CD4-positive, alpha-beta T cell (primary cell): ENCODE measurements at places on chromosomes 3 and 15.

- DNase-seq, result no peak
These were observed 214.8 kb upstream of the ARHGEF26 start for GRCh38 chr3:153906366-153906765.

DNA sequence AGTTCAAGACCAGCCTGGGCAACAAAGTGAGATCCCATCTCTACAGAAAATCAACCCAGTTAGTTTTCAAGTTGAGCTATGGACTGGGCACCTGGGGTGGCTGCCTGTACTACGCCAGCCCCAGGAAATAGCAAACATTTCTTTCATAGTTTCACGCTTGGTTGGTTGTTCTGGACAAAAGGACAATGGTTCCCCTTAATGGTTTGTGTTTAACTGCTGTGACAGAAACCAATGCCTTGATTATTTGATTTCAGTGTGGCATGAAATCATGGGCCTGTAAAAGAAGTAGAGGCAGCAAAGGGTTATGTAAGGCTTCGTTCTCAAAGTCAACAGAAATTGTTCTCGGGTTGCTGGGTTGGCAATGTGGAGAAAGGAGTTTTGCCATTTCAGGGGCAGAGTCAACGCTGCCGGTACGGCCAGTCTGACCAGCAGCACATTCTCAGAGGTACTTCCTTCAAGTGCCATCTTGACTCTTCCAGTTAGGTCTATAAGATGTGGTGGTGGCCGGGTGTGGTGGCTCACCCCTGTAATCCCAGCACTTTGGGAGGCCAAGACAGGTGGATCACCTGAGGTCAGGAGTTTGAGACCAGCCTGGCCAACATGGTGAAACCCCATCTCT, 12.7 kb downstream of the LCMT2 start:
- no peak for DNase-seq

GRCh38 chr3:15345066-15345607, 12.8 kb upstream of the SH3BP5 start:
- DNase-seq, result no peak

DNA sequence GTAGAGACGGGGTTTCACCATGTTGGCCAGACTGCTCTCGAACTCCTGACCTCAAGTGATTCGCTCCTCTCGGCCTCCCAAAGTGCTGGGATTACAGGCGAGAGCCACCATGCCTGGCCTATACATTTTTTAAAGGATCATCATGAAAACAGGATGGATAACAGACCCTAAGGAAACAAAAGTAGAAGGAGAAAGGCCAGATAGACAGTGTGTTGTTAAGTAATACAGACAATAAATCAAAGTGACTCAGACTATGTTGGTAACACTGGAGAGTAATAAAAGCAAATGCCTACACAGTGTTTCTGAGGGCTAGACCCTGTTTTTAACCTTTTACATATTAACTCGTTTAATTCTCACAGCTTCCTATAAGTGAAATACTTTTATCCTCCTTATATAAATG, 133.8 kb upstream of the MCTP2 start:
- no peak for DNase-seq

DNA sequence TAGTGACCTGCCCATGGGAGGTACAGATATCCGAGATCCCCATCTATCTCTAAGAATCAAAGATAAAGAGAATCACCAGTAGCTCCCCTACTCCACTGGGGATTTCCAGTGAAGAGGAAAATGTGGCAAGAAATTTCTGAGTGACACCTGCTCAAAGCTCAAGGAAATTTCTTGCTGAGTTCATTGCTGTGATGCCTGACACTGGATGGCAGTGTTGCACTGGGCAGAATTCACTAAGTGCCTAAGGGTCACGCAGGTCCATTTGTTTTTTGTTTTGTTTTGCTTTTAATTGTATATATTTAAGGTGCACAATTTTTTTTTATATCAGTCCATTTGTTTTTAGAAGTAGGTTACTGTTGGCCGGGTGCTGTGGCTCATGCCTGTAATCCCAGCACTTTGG, 109.5 kb upstream of the KCNAB1 start:
- DNase-seq, result no peak

- DNase-seq, result no peak
These were observed 59.8 kb downstream of the EXOG start for GRCh38 chr3:38555926-38556325.

DNA sequence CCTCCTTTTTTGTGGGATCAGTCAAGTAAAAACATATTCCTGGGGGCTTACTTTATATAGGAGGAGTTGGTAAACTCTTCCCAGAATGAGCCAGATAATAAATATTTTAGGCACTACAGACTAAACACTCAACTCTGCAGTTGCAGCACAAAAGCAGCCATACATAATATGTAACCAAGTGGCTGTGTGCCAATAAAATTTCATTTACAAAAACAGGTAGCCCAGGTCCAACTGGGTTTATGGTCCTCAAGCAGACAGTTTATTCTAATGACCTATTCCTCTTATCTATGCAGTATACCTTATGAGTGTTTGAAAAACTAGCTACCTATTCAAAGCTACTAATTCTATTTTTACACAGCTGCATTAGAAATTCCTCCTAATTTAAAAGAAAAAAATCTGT, 61.8 kb downstream of the FAIM start:
- no peak for DNase-seq

DNA sequence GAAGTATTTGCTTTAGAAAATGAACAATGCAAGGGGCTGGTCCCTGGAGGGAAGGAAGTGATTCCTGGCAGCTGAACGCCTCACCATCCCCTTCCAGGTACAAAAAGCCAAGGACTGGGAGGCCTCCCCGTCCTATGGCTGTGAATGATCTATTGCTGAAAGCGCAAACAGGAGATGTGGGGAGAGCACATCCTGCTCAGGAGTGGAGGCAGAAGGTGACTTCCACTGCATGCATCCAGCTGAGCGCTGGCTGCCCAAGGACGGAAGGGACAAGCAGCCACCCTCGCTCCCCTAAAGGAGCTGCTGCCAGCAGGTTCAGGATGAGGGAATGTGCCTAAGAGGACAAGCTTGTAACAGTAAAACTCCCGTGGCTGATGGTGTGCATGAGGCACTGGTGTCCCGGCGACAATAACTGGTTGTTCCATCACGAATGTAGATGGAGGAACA, 41.4 kb downstream of the ABTB1 start:
- DNase-seq, result no peak

DNA sequence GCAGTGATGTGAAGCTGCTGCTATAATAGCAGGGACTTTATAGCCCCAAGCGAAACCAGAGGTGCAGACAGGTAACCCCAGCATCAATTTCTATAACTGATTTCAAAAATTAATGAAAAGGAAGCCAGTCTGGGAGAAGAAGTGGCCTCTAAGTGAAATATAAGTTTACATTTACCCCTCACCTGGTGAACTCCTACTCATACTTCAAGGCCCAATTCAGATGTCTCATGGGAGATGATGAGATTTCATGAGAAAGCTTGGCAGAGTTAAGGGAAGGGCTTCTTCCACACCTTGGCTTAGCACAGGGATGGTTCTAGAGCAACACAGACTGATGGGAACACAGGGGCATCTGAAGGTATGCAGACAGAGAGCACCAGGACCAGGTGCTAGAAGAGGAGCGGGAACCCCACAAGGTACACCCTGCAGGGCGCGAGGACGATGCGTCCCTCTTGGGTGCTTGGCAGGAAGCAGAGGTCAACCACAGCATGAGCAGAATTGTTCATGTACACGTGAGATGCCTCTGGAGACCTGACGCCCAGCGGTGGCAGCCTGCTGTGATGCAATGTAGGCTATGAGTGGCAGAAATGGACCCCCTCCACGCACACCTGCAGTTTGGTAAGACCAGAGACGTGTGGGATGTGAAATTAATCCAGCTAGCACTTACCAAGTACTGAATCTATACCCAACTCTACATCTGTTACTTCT, 102.9 kb downstream of the SRGAP3 start:
- no peak for DNase-seq
